ENCODE measurements at places on chromosomes 4 and X. TPM values are rescaled to one million over a fixed set of nuclear protein-coding genes. Genes with fewer than 3 reads are reported as not detected.

Gene FAM47B
- total RNA-seq, result not detected

DNA sequence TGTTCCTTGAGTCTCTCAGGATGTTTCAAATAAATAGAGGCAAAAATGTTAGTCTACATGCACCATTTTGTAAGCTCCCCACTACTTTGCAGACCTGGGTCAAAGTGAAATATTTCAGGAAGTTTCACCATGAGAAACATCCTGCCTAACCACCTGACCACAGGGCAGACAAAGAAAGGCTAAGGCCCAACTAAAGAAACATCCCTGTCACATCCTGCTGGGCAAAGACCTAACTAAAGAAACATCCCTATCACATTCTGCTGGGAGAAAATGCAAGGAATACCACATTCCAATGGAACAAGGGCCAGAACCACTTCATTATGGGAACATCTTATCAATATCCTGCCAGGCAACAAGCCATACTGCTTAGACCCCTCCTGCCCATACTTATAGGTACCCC, 1303.4 kb downstream of the TECRL start:
- no peak for DNase-seq

GRCh38 chr4:110055158-110055768, 142.6 kb downstream of the EGF start:
- no peak for DNase-seq

GRCh38 chrX:20311505-20311904, 44.8 kb upstream of the RPS6KA3 start:
- DNase-seq, result no peak

Gene GPR173
- total RNA-seq, result 0.68 TPM

DNA sequence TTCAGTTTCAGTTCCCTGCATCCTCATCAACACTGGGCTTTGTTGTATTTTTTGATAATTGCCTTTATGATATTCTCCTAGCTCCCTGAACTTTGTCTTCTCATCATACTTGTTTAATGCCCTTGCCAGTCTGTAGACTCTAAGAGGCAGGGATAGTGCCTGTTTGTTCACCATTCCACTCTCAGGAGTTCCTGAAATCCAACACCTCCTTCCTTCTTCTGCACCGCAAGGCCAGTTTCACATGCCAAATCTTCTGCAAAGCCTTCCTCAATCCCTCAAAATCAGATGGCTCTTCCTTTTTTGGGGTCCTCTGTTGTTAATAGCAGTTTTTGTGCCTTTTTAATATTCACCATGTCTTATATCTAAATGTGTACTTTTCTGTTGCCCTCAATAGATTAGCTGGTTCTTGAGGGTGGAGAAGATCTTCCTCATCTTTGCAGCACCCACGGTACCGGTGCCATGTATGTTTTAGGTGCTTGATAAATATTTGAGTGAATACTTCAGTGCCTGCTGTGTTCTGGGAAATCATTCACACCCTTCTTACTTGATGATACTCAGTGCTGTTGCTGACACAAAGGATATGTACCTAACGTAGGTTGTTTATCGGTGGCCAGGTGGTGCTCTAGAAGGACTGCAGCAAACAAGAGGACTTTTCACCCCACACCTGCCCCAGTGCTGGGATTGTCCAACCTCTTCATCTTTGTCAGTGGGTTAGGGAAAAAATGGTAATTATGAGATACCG, 85.3 kb upstream of the LIMCH1 start:
- DNase-seq, result no peak

Gene ZNF630
- total RNA-seq, result 2.6 TPM

Measured in Calu3 (cell line).